ENCODE measurements at places on chromosomes 11 and 22.

GRCh38 chr11:11498195-11498594, 123.6 kb downstream of the GALNT18 start:
- peak; percentile 32 for DNase-seq

DNA sequence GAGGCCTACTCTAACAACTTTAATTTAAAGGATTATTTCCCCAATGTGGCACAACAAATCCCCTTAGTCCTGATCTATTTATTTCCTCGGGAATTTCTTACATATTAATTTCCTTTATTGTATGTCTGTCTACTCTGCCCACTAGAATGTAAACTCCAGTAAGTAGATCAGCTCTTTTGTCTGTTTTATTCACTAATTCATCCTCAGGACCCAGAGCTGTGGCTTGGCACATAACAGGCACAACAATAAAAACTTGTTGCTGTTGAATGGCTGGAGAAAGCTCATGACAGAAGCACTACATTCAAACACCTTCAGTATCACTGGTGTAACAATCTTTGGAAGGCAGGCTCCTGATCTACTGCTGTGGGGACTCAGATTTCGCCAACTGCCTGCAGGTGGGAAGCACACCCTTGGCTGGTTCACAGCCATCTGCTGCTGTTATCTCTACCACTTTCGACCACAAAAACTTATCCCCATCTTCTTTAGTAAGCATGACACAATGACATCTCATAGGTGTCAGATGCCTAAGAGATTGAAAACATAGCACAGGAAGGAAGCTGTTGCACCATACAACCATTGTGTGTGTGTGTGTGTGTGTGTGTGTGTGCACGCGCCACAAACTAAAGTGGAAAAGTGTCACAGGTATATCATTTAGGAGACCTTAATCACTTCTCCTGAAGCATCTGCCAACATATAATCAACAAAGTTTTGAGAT, 11.9 kb downstream of the HIRA start:
- DNase-seq: no peak

DNA sequence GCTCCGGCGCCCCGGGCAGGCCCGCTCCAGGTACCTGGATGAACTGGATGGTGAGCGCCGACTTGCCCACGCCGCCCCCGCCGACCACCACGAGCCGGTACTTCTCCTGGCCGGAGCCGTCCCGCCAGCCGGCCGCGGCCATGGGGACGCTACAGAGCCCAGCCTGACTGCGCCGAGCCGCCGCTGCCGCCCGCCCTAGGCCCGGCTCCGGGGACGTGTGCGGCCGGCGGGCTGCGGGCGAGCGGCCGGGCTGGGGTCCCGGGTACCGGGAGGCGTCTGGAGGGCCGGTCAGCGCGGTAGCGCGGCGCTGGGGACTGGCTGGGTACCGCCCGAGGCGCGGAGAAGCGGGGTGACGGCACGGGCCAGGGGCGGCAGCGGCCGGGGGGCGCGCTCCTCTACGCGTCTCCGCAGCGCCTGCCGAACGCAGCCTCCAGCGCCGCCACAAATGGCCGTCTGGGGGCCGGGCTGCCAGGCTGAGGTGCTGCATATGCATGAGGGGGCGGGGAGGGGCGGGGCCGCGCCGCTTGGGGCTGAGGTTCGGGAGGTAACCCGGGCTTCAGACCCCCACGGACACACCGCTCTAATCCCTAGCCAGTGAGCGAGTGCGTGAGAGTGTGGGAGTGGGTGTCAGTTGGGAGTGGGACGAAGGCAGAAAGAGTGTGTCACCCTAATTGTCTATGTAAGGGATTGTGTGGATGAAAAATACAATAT, at the start of gene RRAS2:
Gene RRAS2 (minus strand): TSS at position 455 of the 711 bp plus-strand sequence. CDS start 313 bp downstream, at position 142.
- peak; percentile 59 for DNase-seq

GRCh38 chr22:44576311-44577260, 78.6 kb upstream of the RTL6 start:
- DNase-seq: no peak

- DNase-seq: no peak
Observed at GRCh38 chr22:48884786-48885185, 942.9 kb downstream of the BRD1 start.

DNA sequence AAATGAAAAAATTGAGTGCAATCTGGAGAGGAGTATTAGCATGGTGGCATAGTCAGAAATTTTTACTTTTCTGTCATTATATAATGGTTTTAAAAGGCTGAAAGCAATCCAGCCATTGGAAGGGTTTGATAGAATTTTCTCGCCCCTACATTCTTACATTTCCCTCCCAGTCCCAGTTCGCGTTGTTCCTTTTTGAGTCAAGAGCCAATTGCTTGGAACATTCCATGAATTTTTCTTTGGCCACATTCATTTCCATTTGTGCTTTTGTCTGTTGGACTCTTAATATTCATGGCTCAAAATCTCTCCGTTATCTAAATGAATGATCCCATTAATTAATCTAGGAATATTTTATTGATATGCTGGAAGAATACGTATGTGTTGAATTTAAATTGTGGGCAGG, 66.0 kb downstream of the GRK3 start:
- DNase-seq: no peak

DNA sequence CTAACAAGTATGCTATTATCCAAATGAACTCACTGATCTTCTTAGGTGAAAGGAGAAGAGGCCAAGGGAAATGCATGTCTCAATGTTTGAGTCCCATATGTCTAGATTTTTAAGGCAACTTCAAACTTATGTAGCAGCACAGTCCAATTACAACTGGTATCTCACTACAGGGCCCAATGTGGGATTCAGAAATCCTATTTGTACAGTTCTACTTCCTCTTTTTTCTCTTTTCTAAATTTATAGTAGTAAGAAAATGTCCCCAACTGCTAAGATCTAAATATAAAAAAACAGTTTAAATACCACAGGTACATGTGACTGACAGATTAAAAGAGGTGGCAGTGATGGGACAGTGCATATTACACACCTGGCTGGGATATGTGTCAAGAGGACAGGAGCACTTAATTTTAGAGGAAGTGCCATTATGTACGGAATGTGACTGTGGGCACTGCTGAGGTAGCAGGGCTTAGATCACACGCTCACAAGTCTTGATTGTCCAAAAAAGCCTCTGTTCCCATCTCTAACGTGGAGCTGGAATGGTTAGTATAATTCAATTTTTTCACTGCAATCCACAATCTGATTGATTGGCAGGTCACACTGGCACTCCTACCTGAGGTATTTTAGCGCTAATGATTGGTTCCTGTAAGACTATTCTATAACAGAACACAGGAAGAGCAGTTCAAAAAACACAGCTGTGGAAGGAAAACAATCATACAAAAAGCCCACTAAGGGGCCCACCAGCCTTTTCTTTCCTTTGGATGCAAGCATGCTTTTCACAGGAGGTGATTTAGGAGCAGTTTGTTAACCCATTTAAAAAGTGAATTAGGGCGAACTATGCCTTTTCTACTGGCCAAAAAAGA, 34.6 kb downstream of the APOL5 start:
- no peak for DNase-seq

- DNase-seq: no peak
Observed at GRCh38 chr11:3817181-3817800, 8.9 kb downstream of the PGAP2 start.

DNA sequence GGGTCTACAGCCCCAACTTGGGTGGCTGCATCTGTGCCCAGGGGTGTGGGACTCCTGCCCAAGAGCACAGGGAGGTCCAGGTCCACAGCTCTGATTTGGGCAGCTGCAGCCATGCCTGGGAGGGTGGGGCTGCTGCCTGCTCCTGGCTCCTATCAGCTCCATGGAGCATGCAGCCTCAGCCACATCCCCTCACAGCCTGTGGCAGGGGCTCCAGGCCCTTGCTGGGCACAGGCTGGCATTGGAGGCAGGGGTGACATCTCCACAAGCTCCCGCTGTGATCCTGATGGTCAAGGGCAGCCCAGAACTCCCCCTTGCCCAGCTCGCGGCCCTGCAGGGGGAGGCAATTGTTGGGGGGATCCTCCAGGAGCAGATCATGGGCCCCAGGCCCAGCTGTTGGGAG, 6.3 kb upstream of the OR56A4 start:
- no peak for DNase-seq

GRCh38 chr22:37932821-37933578, 20.4 kb downstream of the C22orf23 start:
- no peak for DNase-seq

DNA sequence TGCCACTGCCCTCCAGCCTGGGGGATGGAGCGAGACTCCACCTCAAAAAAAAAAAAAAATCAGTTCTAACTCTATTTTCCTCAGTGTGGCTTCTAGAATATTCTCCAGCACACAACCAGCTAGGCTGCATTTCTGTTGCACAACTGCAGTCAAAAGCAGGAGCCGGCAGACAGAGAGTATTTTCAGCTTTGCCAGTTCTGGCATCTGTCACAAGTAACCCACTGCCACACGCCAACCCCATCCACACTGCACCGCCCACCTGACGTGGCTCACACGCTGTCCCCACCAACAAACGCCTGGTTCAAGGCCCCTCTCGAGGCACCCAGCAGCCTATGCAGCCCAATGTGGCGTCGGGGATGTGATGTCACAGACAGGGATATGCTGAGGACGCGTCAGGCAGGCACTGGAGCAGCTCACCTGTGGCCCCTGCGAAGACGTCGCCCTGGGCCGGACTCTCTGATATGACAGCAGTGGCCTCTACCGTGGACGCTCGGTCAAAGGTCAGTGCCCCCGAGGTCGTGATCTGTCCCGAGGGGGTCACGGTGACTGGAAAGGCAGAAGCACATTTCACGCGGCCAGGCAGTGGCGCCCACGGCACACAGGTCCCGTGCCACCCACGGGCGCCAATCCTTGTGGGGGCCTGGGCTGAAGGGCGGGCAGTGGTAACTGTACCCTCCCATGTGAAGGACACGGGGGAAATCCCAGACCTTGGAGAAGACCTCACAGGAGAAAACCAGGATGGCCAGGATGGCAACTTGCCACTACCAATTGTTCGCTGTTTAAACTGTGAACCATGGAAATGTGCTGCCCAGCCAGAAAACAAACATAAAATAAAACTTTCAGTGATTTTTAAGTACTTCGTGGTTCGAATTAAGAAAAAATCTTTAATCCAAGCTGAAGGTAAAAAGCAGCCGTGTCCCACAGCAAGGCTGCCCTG, 15.5 kb downstream of the DEAF1 start:
- no peak for DNase-seq

- no peak for DNase-seq
Observed at GRCh38 chr11:11432621-11433319, 79.7 kb upstream of the CSNK2A3 start.

GRCh38 chr22:36606659-36607058, 77.7 kb upstream of the EIF3D start:
- DNase-seq: no peak

DNA sequence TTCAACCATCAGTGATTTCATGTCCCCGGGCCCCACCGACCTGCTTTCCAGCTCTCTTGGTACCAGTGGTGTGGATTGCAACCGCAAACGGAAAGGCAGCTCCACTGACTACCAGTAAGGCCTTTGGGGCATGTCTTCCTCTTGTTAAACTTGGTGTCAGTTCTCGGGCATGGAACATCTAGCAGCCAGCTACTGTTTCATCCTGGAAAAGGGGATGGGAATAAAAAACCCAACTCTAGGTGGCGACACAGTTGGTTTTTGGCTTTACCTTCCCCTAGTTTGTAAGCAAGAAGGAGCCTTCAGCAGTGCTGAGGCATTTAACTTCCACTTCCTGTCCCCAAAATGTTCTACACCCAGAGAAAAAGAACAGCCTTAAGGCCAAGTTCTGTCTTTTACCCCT, 76.7 kb downstream of the BMAL1 start:
- no peak for DNase-seq

DNA sequence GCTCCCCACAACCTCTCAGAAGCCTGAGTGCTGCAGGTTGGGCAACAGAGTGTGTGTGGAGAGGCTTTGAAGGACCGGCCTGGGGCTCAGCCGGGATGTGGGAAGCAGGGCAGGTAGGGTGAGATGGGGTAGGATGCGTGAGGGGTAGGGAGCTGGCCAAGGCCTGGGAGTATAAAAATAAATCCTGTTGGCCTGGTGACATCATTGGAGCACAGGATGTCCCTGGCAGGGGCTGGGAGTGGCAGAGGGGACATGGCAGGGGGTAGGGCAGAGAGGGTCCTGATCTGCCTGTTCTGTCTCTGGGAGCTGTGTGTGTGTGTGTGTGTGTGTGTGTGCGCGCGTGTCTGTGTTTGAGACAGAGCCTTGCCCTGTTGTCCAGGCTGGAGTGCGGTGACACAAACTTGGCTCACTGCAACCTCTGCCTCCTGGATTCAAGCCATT, 28.6 kb downstream of the TEF start:
- no peak for DNase-seq

- no peak for DNase-seq
Observed at GRCh38 chr11:16350125-16350524, 6.2 kb downstream of the SOX6 start.

GRCh38 chr11:118930094-118930712, 4.5 kb upstream of the BCL9L start:
- peak; percentile 72 for DNase-seq

DNA sequence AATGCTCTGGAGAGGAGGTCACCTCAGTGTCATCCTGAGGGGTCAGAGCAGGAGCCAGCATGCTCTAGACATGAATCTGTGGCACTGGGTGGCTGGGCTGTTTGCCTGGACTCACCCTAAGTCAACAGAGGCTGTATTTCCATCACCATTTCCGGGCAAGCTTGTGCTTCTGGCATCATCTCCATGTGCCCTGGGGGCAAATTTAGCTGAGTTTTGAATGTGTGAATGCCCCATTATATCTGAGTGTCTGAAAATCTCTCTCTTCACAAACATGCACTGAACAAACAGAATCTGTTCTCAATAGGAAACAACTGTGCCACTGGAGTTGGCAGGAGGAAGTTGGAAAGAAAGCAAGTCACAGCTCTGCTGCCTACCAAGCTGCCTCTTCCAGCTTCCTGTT, 356.2 kb downstream of the GRM5 start:
- DNase-seq: peak; percentile 37

- no peak for DNase-seq
Observed at GRCh38 chr11:94639901-94640721, 72.9 kb downstream of the PIWIL4 start.

DNA sequence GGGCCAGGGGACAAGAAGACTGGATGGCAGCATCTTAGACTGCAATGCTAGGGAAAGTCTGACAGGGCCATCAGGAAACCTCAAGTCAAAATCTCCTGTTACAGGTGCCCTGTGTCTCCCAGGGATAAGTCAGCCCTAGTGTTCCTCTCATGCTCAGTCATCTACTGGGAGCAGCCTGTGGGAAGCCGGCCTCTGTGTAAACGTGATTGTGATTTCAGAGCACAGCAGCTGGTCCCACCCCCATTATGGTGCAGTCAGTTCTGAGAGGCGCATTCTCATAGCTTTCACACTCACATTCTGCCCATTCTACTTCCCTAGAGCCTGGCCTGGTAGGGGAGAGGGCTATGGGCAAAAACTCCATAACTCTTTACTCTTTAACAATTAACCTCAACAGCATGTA, 7.2 kb upstream of the SLN start:
- no peak for DNase-seq
